Kasumi-1 (cell line): ENCODE measurements at places on chromosomes 2 and 18.

GRCh38 chr2:97935719-97936161 lies 60.0 kb downstream of the TMEM131 start:
- DNase-seq, result no peak

DNA sequence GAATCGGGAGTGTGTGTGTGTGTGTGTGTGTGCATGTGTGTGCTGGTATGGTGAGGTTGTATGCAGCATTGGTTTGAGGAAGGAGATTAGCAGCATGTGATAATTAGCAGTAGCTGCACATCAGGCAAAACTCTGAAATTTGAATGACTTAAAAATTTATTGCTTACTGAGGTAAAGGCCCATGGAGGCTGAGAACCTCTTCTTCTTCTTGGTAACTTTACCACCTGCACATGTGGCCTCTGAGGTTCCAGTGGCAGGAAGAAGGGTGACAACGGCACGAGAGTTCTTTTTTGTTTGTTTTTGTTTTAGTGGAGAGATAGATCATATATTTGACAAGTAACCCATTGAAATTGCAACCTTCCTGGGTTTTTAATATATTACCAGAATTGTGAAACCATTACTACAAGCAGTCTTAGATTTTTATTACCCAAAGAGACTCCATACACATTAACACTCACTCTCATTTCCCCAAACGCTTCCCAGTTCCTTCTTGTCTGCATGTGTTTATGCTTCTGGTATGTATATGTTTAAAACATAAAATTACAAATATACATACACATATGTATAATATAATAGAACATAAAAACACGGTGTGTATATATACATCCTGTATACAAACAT lies 292.1 kb downstream of the PTGR3 start:
- no peak for DNase-seq

GRCh38 chr2:168678153-168678853 lies 124.1 kb upstream of the NOSTRIN start:
- no peak for DNase-seq

- DNase-seq, result no peak
Observed at GRCh38 chr2:221761260-221761659, 189.2 kb upstream of the EPHA4 start.

GRCh38 chr2:28413152-28413898 lies 20.7 kb downstream of the FOSL2 start:
- no peak for DNase-seq

GRCh38 chr2:76998704-76999103 lies 523.5 kb downstream of the LRRTM4 start:
- DNase-seq, result no peak

DNA sequence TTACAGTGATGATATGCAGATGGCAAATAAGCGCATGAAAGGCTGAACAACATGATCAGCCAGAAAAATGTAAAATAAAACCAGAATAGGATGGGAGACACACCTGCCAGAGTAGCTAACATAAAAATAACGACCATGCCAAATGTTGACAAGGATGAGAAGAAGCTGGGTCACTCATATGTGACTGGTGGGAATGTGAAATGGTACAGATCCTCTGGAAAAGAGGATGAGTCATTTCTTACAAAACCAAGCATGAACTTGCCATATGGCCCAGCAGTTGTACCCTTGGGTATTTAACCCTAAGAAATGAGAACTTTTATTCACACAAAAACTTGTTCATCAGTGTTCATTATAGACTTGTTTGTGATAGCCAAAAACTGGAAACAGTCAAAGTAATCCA lies 143.8 kb downstream of the SH3BP4 start:
- no peak for DNase-seq

- DNase-seq, result no peak
Observed at GRCh38 chr2:98658816-98659490, 50.6 kb downstream of the UNC50 start.

GRCh38 chr2:24111407-24111901 lies 11.7 kb downstream of the PFN4 start:
- DNase-seq, result no peak

DNA sequence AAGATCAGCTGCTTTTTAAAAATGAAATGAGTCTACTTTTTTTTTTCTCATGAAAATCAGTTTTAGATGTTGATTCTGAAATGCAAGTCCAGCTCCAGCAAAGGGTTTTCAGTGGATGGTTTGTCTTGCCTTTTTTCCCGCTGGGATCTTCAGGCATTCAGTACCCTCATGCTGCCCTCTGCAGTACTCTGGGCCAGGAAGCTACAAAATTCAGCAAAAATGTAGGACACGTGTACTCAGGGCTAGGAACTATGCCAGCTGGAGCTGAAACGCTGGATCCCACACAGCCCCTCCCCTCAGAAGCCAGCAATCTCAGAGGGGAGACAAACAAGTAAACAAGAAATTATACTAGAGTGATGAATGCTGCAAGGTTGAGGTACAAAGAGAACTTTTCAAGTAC lies 97.3 kb downstream of the MMADHC start:
- no peak for DNase-seq

DNA sequence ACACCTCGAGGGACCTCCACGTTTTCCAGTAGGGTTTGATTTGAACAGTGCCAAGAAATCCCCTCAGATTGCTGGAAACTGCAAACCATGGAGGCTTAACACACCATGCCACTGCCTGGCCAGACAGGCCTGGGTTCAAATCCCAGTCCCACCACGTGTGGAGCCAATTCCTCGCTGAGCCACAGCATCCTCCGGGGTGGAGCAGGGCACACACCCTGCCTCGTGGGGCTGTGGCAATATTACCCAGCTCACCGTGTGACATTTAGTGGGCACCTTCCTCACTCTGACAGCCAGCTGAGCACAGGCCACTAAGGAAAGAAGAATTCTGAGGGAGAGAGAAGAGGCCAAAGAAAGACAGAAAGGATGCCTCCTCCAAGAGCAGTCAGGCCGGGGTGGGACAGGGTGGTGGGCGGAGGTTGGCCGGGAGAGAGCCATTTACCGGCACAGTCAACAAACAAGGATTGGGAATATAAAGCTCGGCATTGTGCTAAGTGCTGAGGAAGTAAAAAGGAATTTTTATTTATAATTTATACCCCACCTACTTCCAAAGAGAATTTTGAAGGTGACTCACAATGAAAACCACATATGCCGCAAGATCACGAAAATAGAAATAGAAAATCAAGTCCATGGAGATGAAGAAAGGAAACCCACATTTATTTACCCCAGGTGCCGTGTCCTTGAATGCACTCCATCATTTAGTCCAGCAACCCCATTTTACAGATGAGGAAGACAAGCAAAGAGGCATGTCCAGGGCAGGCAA lies 111.5 kb downstream of the MCFD2 start:
- no peak for DNase-seq

- DNase-seq, result no peak
Observed at GRCh38 chr2:215359576-215359922, 47.7 kb downstream of the ATIC start.

- DNase-seq, result no peak
Observed at GRCh38 chr2:127647242-127648190, 1.6 kb downstream of the GPR17 start.

- no peak for DNase-seq
Observed at GRCh38 chr2:217045700-217046475, 186.0 kb upstream of the TNP1 start.

GRCh38 chr2:212245880-212246279 lies 292.7 kb downstream of the ERBB4 start:
- DNase-seq, result no peak

- no peak for DNase-seq
Observed at GRCh38 chr2:215358891-215359575, 47.2 kb downstream of the ATIC start.

DNA sequence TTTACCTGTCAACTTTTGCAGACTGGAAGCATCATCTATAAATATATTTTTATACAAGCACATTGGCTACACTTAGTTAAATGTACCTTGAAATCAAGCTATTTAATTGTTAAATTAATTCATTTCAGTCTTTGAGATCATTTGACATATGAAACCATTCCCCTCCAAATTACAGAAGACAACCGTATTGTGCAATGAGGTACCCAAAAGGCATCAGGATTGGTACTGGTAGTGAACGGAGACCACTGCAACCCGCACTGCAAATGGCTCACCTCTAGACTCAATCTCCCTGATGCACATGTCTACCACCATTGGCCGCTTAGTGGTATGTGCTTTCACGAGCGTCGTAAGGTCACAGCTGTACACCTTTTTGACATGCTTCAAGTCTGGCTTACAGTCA lies 47.8 kb upstream of the CHRNA1 start:
- DNase-seq, result no peak

DNA sequence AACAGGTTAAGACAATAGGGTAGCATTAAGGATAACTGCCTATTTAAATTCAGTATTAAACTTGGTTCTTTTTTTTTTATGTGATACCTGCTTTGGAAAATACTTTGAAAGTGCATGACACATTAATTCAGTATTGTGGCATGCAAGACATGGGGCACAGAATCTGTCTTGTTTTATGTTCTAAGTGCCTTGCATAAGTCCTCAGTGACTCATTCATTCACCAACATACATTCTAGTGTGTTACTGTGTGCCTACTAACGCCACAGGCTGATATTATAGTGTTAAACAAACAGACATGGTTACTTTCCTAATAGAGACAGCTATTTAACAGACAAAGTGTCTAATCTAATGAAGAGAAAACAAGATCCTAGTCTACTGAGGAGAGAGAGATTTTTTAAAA lies 91.7 kb downstream of the GCA start:
- no peak for DNase-seq

GRCh38 chr2:207167099-207167923 lies 1.6 kb upstream of the KLF7 start:
- peak; percentile 44 for DNase-seq

GRCh38 chr2:15559379-15560139 lies 1.6 kb downstream of the NBAS start:
- no peak for DNase-seq

DNA sequence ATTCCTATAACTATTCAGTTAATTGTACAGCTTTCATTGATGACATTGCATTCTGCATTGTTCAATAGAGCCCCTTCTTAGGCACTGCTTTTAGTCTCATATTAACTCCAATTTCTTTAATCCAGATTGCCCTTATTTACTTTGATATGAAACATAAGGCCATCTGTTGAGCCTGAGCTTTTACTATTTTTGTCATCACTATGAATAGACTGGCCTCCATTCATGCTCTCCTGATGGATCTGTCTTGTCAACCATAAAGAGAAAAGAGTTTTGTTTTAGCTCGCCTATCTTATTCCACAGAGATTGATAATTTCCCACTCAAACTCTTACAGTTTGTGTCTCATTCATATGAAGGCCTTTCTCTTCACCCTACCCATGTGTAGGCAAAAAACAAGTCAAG lies 159.2 kb upstream of the DTNA start:
- no peak for DNase-seq

- no peak for DNase-seq
Observed at GRCh38 chr2:6645672-6646071, 220.0 kb downstream of the CMPK2 start.

- DNase-seq, result no peak
Observed at GRCh38 chr2:214730248-214730647, 79.2 kb downstream of the BARD1 start.

DNA sequence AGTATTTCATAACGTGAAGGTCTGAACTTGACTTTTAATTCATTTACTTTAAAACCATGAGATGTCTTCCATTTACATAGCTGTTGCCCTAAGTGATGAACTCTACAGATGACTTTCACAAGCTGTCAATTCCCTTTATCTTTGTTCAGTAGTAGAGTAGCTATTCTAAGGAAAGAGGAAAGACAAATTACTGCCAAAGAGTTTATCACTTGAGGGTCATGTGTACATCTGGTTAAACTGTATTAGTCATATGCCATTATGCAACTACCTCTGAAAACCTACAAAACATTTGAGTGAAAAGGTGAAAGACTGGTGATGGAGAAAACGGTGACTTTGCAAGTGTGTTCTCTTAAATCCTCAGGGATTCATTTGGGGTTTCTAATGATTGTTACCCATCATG lies 763.9 kb downstream of the TMEM182 start:
- DNase-seq, result no peak

- DNase-seq, result no peak
Observed at GRCh38 chr2:173580956-173581355, 226.3 kb downstream of the CDCA7 start.

DNA sequence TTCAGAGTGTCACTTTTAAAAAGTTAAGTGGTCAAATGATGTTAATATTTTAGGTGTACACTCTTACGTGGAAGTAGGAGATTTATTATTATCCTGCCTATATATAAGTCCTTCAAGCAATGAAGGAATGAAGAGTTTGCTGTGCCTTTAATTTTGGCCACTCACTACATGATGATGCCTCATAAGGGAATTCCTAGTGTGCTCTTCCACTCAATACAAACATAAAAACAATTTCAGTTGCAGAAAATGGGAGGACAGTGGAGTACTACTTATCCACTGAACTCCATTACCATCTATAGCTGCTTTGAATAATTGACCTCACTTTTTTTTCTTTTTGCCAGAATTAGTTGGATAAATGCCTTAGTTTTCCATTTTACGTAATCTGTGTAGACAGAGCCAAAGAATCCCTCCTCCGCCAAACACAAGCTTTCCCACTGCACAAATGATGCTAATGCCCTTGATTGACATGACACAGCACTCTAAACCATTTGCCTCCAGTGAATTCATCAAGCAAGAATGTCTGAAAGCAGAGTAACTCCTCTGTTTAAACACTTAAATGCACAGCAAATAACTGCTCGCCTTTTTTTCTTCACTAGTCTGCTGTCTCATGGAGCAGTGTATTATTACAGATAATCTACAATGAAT lies 751.1 kb upstream of the FANCL start:
- no peak for DNase-seq
